CD4-positive, alpha-beta memory T cell (primary cell): ENCODE measurements at places on chromosomes 11 and 22. TPM values are rescaled to one million over a fixed set of nuclear protein-coding genes. Genes with fewer than 3 reads are reported as not detected.

CHRDL2 gene
- total RNA-seq, result not detected

ZDHHC8 gene
- total RNA-seq, result 80.0 TPM

PARVG gene
- total RNA-seq, result 191 TPM

POU2AF1 gene
- total RNA-seq, result 0.47 TPM

TRIM51 gene
- total RNA-seq, result not detected

MMP27 gene
- total RNA-seq, result not detected

CFAP300 gene
- not detected for total RNA-seq

CD44 gene
- total RNA-seq, result 809 TPM

CADM1 gene
- 3.8 TPM for total RNA-seq

NOX4 gene
- not detected for total RNA-seq

OR51E2 gene
- not detected for total RNA-seq

SLN gene
- total RNA-seq, result not detected

PAMR1 gene
- total RNA-seq, result not detected

RCOR2 gene
- total RNA-seq, result not detected

WT1 gene
- total RNA-seq, result not detected
